ENCODE measurements at places on chromosomes 11 and 22. TPM values are rescaled to one million over a fixed set of nuclear protein-coding genes. Genes with fewer than 3 reads are reported as not detected.

DNA sequence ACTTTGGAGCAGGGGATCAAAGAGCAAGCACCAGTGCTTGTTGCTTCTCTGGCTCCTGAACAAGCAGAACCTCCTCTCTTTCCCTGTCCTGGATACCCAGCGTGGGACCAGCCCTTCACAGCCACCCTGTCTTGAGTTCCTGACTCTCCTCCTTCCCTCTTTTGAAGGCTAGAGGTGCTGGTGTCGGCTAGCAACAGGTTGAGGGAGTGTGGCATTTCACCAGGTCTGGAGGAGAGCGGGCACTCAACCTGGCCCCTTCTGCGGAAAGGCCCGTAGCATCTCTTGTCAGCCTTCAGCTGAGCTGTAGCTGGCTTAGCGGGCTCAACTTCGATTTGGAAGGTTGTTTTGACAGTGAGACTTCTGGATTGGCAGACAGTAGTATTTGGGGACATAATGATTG, 26.6 kb downstream of the RCOR2 start:
- DNase-seq: no peak

GRCh38 chr11:63888170-63889086, 28.5 kb downstream of the RCOR2 start:
- peak; percentile 89 for DNase-seq

Gene SOX6
- 160 TPM for total RNA-seq

- DNase-seq: no peak
Observed at GRCh38 chr22:37910890-37911672, 5.0 kb downstream of the MICALL1 start.

DNA sequence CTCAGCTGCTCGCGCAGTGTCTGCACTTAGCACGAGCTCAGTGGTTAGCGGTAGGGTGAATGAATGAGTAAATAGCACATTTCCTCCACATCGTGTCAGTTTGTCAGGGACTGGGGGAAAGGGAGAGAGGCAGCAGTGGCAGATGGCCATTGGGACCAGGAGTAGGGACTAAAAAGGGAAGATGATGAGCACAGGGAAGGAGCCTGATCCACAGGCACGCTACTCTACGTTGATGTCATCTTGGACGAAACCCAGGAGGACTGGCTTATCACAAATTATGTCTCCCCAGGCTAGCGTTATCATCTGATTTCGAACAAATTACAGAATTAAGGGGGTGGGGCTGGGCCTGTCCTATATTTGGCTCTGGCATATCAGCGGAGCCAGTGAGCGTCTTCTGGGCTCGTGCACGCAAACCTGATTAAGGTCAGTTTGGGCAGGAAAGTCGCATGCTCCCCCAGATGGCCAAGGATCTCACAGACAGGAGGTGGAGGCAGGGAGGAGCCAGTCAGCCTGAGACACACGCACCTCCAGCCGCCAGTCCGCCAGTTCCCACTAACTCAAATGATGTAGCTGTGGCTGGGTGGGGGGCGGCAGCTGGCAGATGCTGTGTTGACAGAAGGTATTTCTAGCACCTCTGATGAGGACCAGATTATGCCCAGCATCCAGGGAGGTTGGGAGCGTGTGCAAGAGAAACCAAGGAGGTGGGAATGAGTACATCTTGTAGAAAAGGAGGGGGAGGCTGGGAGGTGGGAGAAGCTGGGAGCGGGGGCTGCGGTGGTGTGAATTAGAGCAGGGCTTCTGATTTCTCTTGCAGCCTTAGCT, 97.4 kb upstream of the PRDM11 start:
- DNase-seq: no peak

DNA sequence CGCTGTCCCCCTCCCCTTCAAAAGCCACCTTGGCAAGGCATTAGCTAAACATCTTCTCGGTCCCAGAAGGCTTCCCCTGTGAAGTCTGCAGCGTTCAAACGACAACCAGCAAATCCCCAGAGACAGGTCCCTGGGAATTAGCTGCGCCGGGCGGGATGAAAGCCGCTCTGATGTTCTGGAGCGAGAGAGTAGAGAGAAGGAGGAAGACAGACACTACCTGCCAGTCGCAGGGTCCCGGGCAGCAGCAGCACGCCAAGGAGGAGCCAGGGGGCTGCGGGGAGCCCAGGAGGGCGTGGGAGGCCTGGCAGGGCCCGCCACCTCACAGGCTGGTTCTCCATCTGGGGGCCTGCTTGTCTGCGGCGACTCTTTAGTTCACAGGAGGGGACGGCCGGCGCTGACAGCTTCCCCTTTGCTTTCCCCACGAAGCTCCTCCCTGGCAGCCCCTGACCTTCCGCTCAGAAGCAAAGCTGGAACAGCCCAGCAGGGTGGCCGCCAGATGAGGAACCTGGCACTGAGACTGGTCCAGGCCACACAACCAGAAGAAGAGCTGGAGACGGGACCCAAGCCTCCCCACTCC, at the start of gene NFAM1:
TSS of gene NFAM1 (minus strand) at position 384 of the 577 bp plus-strand sequence. CDS start at position 338, 46 bp downstream.
- peak; percentile 34 for DNase-seq

Gene SAA2
- 3.9 TPM for total RNA-seq

DNA sequence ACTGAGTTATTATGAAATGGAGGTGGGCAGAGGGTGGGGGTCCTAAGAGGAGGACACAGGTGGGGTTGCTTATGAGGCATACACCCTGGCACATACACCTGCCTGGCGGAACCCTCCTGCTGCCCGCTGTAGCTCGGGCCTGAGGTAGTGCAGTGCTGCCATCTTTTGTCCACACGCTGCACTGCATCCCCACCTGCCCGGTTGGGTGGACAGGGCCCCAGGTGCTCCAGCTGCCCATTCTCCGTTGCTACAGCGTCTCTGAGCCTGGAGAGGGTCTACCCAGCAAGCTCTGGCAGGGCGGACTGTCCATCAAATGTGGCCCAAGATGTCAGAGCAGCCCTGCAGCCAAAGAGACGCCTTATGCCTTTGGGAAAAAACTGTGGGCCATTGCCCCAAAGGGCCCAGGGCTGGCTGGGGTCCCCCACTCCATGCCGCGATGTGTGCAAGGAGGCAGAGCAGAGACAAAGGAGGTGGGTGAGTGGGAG, 131.2 kb downstream of the BUD13 start:
- peak; percentile 77 for DNase-seq

- DNase-seq: no peak
Observed at GRCh38 chr11:128180441-128181087, 406.8 kb downstream of the ETS1 start.

GRCh38 chr11:61502522-61502921, 6.0 kb upstream of the LRRC10B start:
- no peak for DNase-seq

GRCh38 chr11:102312667-102313066, 4.6 kb upstream of the BIRC3 start:
- DNase-seq: no peak

DNA sequence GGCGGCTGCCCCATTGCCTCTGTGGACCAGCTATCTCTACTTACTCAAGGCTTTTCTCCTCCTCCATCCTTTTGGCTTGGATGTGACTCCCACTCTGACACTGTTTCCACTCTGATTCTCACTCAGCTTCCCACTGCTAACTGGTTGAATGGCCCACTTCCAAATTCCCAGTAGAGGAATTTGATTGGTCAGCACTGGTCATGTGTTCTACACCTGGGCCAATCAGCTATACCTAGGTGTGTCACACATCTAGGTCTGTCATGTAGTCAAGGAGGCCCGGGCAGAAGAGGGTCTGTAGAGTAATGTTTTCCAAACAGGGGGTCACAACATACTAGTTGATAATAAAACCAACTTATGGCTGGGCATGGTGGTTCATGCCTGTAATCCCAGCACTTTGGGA, 53.3 kb downstream of the TPBGL start:
- no peak for DNase-seq

Gene RFPL1
- not detected for total RNA-seq

DNA sequence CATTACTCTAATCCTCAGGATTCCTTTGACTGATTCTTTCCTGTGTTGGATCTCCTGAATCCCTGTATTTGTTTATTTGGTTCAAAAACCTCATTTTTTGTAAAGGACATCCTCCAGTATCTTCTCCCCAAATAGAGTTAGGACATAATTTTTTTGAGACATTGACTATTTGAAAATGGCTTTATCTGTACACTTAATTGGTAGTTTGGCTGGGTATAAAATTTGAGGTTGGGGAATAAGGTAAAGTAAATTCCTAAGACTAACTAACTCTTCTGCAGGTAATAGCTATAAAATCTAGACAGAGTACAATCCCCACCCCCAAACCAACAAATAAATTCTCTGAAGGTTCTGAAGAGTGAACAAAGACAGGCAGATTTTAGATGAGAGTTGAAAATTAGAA, 114.4 kb downstream of the CTTN start:
- DNase-seq: no peak

DNA sequence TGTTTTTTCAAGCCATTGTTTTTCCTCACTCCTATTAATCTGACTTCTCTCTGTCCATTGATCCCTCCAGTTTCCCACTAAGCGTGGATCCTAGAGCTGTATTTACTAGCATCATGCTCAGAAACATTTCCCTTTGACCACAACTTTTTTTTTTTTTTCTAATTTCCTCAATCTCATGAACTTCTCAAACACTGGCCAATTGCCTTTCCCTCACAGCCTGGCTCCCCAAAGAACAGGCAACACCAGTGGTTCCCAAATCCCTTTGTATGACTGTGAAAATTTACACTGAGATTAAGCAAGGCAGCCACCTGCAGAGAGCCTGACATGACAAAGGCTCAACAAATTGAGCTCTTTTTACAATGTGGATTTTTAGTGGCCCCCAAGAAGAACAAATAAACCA, 1.4 kb upstream of the TPP1 start:
- DNase-seq: no peak

Gene POTEH
- total RNA-seq: 3.3 TPM

GRCh38 chr22:20916916-20917810, at the start of gene CRKL:
Gene CRKL (plus strand): TSS chr22:20917407. CDS start chr22:20917935, 528 bp downstream.
- peak; percentile 92 for DNase-seq

DNA sequence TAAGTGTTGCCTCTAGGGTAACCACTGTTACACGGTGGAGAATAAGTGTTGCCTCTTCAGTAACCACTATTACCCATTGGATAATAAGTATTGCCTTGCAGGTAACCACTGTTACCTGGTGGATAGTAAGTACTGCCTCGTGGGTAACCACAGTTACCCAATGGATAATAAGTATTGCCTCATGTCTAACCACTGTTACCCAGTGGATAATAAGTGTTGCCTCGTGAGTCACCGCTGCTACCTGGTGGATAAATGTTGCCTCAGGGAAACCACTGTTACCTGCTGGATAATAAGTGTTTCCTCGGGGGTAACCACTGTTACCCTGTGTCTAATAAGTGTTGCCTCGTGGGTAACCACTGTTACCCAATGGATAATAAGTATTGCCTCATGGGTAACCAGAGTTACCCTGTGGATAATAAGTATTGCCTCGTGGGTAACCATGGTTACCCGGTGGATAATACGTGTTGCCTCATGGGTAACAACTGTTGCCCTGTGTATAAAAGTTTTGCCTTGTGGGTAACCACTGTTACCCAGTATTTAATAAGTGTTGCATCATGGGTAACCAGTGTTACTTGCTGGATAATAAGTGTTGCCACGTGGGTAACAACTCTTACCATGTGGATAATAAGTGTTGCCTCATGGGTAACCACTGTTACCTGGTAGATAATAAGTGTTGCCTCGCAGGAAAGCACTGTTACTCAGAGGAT, 12.3 kb upstream of the NXPE4 start:
- no peak for DNase-seq

DNA sequence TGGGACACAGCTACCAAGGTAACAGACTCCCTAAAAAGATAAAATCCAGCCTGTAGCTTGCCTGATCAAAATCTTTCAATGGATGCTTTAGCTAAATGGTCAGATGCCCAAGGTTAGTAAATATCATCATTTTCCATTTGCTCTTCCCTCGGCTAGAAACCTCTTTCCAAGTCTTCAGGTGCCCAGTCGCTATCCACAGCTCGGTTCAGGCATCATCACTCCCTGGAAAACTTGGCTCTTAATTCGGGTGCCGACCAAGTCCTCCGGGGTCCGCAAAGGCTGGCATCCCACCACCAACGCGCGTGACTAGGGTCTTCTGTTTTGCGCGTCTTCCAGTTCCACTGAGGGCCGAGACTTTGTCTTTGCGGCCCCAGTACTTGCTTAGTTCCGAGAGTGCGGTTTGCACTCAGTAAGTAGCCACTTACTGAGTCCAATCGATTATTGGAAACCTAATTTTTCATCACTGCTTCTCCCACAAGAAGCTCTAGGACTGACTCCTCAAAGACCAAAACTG, 44.3 kb downstream of the OR4D9 start:
- DNase-seq: no peak

DNA sequence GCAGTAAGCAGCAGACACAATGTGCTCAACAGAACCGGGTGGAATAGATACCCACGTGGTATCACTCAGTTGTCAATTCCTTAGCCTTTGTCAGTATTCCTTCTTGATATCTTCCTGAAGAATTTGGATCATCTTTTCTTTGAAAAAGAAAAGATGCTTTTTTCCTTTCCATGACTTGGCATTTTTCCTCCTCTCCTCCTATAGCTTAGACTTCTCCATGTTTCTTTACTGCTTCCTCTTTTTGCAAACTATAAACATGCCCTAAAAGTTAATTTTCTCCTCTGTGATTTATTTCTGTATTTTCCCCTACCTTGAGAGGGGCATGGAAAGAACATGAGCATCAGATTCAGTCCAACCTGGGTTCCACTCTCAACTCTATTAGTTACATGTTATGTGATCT, 11.7 kb downstream of the CBLIF start:
- no peak for DNase-seq

- DNase-seq: no peak
Observed at GRCh38 chr11:86802601-86803051, 2.3 kb downstream of the PRSS23 start.

Gene C22orf42
- total RNA-seq: not detected

Gene MIOX
- total RNA-seq: not detected

Gene LRFN4
- total RNA-seq: 5.8 TPM

- DNase-seq: no peak
Observed at GRCh38 chr22:23380230-23380573, 199.9 kb downstream of the IGLL1 start.

Gene OR51B4
- not detected for total RNA-seq

DNA sequence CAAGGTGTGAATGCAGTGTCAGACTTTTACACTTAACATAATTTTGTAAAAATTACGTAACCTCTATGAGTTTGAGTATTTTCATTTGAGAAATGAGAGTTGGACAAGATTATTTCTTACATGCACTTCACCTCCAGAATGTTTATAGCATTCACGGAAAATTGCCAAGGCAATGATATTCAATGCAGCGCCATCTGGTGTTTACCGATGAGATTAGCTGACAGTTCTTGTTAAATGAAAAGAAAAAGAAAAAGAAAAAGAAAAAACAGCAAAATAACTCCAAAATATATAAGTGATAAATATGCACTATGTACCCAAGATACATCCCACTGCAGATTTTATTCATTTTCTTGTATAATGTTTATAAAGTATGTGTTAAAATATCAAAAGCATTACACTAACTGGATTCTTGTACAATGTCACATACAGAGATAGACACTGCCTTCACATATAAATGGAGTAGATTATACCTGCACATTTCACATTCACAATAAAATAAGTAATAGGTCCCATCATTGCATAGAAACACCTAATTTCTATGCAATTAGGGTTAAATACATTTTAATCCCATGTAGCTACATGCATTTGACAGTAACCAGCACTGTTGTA, 976.3 kb upstream of the FAT3 start:
- DNase-seq: no peak

Gene BTG4
- total RNA-seq: not detected

- no peak for DNase-seq
Observed at GRCh38 chr11:109347304-109347703, 74.7 kb upstream of the C11orf87 start.
